ENCODE measurements at places on chromosomes 5 and 9. TPM values are rescaled to one million over a fixed set of nuclear protein-coding genes. Genes with fewer than 3 reads are reported as not detected.

Gene GFI1B
- total RNA-seq = 0.27 TPM

Gene CATSPER3
- total RNA-seq = 0.49 TPM

Gene FABP6
- 1.6 TPM for total RNA-seq

GRCh38 chr9:121601194-121601593, 50.2 kb upstream of the DAB2IP start:
- no peak for DNase-seq

DNA sequence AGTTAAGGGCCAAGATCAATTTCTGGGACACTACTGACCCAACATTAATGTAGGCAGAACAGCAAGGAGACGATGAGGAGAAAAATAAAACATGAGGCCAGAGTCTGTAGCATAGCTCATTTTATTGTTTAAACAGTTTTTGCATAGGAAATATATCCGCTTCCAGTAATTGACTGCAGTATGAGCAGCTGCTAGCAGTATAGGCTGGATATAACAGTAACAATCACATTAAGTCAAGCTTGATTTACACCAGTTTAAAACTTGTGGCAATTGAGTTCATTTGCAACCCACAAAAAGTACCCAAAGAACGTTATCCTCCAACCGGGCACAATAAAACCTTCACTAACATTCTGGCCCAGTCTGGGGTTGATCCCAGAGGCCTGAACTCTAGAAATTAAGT, 232.2 kb downstream of the NFIB start:
- no peak for DNase-seq

DNA sequence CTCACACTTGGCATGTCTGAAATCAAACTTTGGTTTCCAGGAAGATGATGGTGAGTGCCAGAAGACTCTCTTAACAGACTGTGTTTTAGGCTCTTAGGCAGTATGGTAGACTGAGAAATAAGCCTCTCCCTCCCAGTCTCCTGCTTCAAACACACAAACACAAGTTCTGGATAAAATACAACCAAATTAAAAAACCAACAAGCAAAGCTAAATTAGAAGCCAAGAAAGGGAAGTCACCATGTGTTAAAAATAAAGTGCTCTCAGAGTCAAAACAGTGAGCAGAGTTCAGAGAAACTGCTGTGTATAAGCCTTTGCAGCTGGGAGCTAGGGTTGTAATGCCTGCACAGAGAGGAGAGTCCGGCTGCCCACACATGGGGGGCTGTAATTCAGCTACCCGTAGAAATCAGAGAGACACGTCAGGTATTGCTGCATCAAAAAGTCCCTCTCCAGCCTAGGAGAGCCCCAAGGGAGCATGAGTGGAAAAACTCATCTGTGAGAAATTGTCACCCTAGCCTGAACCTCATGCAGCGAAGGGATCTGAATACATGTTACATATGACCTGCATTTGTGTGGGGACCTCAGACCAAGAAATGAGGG, 62.6 kb downstream of the ANGPTL2 start:
- no peak for DNase-seq

DNA sequence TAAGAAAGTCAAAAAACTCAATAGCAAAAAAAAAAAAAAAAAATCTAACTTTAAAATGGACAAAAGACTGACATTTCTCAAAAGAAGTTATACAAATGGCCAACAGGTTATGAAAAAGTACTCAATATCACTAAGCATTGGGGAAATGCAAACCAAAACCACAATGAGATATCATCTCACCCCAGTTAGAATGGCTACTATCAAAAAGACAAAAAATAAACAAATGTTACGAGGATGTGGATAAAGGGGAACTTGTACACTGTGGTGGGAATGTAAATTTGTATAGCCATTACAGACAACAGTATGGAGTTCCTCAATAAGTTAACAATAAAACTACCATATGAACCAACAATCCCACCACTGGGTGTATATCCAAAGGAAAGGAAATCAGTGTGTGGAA, 37.2 kb downstream of the ENC1 start:
- DNase-seq = no peak

DNA sequence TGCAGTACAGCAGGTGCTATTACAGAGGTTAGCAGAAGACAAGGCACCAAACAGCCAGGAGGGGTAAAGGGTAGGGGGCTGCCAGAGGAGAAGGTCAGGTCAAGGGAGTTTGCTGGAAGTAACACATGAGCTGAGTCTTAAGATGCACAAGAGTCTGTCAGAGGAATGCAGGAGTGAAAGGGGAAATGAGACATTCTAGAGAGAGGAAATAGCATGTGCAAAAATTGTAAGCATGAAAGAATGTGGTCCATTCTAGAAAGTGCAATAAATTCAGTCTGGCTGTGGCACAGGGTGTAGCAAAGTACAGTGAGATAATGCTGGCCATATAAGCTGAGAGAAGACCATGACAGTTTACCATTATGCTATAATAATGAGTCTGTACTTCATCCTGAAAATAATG, 6.6 kb downstream of the GOLGA1 start:
- DNase-seq = no peak

DNA sequence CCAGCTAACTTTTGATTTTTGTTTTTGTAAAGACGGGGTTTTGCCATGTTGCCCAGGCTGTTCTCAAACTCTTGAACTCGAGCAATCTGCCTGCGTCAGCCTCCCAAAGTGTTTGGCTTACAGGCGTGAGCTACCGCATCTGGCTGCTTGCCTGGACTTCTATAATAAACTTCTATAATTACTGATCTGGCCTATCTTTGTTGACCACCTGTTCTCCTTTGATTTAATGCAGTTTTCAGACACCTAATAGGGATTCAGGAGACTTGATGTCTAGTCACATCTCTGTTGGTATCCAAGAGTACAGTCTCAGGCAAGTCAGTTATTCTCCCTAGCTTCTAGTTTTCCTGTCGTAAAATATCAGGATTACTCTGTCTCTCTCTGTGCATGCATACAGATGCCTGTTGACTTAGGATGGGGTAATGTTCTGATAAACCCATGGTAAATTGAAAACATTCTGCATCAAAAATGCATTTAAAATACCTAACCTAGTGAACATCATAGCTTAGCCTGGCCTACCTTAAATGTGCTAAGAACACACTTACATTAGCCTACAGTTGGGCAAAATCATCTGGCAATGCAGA, 51.5 kb upstream of the NR3C1 start:
- no peak for DNase-seq

GRCh38 chr9:91896097-91896496, 53.9 kb downstream of the ROR2 start:
- DNase-seq = no peak

DNA sequence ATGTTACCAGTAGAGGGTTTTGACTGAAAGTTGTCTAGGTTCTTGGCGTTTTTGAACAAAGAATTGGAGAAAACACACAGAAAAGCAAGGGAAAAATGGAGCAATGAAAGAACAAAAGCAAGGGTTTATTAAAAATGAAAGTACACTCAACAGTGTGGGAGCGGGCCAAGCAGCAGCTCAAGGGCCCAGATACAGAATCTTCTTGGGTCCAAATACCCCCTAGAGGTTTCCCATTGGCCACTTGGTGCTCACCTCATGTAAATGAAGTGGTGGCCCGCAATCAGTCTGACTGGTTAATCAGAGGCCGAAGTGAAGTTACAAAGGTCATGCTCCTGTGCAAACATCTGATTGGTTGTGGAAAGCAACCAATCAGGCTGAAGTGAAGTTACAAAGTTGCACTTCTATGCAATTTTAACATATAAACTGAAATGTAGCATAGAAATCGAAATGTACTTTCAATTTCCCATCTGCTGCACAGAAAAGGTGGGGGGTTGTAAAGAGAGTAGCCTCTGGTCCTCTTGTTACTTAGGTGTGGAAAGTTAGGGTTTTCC, 1.9 kb upstream of the GM2A start:
- DNase-seq = no peak

Gene TEK
- 21.7 TPM for total RNA-seq

Gene REEP5
- 137 TPM for total RNA-seq

DNA sequence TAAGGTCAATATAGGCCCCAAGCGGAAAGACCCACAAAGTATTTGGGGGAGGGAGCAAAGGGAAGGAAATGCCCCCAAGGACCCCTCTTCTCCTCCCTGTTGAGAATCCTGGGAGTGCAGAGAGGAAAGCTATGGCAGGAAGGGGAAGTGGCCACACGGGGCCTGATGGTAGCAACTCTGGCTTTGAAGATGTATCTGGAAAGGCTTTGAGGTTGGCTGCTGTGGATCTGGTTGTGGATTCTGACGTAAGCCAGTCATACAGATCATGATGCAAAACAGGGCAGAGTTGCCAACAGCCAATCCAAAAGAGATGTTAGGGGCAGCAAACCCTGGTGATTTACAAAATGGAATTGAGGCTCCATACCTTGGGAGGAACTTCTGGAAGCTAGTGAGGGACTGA, 108.8 kb downstream of the PRKACG start:
- DNase-seq = no peak

GRCh38 chr9:92709954-92710353, 40.0 kb upstream of the IPPK start:
- no peak for DNase-seq

Gene FSTL4
- not detected for total RNA-seq
